ENCODE measurements at places on chromosomes 2 and 18.

DNA sequence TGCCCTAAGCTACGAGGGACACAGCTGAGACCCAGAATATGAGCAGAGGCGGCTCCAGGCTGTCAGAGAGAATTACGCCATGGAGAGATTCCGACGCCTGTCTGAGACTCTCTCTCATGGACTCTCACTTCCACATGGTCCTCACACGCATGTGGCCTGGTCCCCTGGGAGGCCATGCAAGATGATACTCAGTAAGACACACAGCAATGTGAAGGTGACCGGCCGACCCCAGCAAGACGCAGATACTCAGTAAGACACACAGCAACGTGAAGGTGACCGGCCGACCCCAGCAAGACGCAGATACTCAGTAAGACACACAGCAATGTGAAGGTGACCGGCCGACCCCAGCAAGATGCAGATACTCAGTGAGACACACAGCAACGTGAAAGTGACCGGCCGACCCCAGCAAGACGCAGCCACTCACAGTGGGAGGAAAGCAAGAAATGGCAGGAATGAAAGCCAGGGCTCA lies 400.8 kb upstream of the MYT1L start:
- no peak for DNase-seq

GRCh38 chr2:112642966-112643365 lies 2.8 kb upstream of the SLC20A1 start:
- DNase-seq: no peak

GRCh38 chr2:194363295-194363694 lies 1293.7 kb upstream of the SLC39A10 start:
- no peak for DNase-seq

DNA sequence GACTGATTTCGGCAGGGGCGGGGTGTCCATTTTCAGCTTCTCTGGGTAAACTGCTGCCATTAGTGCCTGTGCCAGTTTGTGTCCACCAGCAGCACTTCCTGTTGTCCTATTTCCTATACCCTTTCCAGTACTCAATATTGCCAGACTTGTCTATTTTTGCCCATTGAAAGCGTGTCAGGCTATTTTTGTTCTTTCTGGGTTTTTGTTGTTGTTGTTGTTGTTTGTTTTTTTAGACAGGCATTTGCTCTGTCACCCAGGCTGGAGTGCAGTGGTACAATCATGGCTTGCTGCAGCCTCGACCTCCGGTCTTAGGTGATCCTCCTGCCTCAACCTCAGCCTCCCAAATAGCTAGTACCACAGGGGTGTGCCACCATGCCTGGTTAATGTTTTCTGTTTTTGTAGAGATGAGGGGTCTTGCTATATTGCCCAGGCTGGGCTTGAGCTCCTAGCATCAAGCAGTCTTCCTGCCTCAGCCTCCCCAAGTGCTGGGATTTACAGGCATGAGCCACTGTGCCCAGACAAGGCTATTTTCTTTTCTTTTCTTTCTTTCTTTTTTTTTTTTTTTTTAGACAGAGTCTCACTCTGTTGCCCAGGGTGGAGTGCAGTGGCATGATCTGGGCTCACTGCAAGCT lies 8.5 kb downstream of the PRELID3A start:
- no peak for DNase-seq

DNA sequence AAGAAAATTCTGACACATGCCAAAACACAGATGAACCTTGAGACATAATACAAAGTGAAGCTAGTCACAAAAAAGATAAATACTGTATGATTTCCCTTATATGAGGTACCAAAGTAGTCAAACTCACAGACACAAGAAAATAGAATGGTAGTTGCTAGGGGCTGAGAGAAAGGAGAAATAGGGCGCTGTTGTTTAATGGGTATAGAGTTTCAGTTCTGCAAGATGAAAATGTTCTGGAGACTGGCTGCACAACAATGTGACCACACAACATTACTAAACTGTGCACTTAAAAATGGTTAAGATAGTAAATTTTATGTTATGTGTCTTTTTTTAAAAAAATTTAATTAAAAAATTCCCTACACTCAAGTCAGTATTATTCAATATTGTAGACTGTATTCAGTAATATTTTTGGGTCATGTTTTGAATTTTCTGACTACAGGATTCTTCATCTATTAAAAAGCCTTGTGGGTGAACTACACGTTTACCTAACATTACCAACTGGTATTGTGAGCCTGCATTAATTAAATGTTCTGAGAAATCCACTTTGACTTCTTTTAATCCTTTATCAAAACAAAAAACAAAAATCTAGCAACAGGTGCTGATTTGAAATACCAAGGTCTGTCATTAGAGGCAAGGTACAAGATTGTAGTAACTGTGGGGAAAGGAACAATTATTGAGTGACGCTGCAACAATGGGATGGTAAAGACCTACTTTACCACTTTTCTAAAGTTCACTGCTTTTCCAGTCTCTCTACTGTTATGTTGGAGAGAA lies 140.8 kb upstream of the ZFP36L2 start:
- no peak for DNase-seq

DNA sequence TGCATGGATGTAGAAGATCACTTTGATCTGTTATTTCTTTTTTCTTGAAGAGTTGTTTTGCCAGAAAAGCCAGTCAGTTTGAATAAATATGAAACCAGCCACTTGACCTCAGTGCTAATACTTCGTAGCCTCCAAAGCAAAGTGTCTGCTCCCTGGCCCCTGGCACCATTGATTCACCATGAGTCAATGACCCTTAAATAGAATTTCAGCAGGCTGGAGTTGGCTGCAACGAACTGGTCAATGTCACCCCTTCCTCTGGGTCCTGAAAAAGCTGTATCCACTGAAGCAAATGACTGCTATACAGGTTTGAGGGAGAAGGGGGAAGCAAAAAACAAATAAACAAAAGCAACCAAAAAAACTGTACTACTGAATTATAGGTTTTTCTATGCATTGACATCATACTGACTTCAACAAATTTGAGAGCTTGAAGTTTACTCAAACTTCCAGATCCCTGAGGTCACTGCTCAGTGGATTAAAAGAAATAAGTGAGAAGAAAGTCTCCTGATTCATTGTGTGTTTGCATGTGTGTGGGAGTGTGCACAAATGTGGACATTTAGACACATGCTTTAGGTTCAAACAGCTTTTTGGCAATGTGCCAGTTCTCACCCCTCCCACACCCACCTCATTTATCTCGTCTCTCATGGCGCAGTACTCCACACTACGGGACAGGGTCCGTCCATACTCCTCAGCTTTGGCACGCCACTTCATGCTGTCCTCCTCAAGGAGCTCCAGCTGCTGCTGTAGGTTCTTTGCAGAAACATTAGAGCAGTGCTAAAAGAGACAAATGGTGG lies 58.1 kb upstream of the TTN start:
- DNase-seq: no peak

- DNase-seq: no peak
These were observed 220.2 kb downstream of the HDAC4 start for GRCh38 chr2:239180526-239181073.

- DNase-seq: no peak
These were observed 263.1 kb downstream of the TNS1 start for GRCh38 chr2:217739741-217740140.

GRCh38 chr18:12777500-12777944 lies 74.7 kb downstream of the PSMG2 start:
- no peak for DNase-seq

- DNase-seq: no peak
These were observed 67.8 kb upstream of the UXS1 start for GRCh38 chr2:106261871-106262321.

GRCh38 chr2:217553679-217554078 lies 449.1 kb downstream of the TNS1 start:
- no peak for DNase-seq

DNA sequence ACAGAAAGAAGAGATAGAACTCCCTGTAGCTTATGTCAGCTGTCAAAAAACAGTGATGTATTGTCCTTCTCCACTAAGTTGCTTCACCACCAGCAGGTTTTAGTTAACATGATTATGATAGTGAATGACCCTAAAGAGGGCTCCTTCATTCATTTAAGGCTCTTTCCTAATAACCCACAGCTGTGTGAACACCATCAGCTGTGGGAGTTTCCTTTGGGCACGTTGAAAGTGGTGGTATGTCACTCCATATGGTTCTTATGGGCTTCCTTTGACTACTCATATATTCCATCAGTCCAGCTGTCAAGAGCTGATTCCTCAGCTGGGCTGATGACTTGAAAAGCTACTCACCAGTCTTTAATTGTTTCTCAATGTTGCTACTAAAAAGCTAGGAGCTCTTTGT lies 210.3 kb downstream of the UBE2E3 start:
- DNase-seq: no peak

DNA sequence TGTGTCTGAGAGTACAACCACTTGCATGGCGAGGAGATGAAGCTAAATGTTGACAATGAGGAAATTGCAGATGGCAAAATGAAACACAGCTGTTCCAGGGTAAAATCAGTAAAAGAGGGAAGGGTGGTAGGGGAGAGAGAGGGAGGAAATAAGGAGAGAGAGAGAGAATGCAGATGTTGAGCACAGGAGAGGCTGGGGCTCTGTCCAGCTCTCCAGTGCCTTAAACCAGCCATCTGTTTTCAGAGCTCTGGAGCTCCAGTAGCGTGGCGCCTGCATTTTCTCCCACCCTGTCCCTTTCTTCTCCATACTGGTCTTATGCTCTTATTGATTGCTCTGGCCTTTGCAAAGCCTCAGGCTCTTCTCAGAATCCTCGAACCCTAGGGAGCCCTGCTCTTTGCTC lies 52.7 kb upstream of the BOD1L2 start:
- no peak for DNase-seq

GRCh38 chr18:60070631-60071030 lies 170.8 kb downstream of the PMAIP1 start:
- no peak for DNase-seq

DNA sequence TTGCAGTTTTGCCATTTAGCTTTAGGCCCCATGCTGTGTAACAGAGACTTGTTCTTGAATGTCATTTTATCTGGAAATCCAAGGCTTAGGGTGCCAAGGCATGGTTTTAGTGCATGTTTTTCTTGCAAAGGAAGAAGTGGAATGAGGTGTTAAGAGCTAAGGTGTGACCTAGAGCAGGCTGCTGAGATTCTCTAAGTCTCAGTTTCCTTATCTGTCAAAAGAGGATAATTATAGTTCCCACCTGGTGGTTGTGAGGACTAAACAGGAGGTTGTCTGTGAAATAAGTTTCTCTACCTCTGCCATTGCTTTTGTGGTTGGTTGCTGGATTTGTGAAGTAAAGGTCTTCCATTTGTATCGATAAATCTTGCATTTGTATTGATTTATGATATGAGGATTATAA lies 82.0 kb downstream of the TANC1 start:
- no peak for DNase-seq

GRCh38 chr2:97718051-97718882 lies 4.9 kb downstream of the ZAP70 start:
- peak; percentile 69 for DNase-seq

DNA sequence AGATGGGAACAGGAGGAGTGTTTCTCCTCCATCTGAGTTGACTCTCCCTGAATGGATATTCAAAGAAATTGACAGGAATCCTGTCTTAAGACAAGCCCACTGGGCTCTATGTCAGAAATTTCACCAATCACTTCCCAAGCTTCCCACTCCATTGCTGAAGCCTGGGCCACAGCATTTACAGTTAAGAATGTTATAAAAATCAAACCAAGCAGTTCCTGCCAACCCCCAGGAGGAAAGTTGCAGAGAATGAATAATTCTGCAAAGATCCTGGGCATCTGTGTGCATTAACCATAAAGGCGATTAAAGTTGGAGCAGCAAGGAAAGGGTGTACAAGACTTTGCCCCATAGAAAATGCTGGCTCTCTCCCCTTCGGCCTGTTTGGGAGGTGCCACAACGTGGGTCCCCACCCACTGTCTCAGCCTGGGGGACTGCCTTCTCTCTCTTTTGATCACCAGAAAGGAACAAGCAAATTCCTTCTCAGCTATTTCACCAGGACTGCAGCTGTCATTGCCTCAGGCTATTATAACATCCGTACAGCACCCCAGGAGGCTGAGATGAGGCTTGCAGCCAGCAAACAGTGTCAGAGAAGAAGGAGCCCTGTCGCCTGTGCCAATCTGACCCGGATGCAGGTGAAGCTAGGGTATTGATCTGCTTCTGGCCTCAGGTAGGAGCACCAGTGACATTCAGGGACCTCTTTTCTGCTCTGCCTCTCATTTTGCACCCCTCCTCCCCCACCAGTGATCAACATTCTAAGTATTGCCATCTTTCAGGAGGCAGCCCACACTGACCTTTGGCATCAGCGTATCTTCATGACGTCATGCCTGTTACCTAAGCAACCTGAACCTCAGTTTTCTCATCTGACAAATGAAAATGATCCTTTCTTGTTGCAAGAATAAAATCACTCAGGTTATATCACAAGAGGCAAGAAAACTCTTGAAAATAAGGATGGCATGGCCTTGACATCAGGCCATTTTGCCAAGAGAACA lies 219.0 kb downstream of the SH3BP4 start:
- no peak for DNase-seq

GRCh38 chr18:23107718-23108117 lies 27.6 kb upstream of the CABLES1 start:
- DNase-seq: no peak

DNA sequence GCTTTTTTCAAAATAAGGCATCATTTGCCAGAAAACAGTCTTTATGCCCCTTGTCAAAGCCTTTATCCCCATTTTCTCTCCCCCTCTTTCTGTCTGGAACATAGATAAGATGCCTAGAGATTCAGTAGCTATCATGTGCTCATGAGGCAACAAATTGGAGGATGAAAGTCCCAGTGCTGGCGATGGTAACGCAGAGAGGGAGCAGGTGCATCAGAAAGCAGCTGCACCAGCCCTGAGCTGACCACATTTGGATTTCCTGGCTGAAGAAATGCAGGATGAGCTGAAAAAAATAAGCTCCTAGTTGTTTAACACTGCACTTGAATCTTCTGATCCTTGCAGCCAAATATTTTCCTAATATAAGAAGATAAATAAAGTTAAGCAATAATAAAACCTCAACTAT lies 48.0 kb downstream of the LOXHD1 start:
- DNase-seq: no peak

GRCh38 chr2:162711832-162712540 lies 126.6 kb downstream of the KCNH7 start:
- DNase-seq: no peak

DNA sequence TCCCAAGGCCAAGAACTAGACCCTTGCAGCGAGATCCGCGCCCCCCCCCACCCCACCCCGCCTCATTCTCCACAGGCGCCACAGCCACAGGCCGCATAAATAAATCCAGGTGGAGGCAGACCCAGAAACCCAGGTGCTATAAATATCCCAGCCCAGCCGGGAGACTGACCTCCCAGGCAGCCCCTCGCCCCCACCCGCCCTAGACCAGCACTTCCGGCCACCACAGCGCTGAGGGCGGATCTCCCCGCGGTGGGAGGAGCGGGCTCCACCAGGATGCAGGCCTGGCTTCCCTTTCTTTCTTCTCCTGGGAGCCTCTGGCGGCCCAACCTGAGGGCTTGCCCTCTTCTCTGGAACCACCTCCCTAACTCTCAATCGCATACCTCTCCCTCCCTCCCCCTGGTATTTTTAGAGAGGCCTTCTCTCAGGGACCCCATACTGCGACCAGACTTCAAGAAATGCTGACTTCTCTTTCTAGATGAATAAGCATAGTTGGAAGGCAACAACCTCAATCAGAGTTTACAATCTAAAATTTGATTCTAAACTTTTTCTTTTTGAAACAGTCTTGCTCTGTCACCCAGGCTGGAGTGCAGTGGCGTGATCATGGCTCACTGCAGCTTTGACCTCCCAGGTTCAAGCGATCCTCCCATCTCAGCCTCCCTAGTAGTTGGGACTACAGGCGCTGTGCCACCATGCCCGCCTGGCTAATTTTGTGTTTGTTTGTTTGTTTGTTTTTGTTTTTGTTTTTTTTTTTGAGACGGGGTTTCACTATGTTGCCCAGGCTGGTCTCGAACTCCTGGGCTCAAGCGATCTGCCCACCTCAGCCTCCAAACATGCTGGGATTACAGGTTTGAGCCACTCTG lies 55.0 kb downstream of the PKDCC start:
- peak; percentile 41 for DNase-seq

- no peak for DNase-seq
These were observed 555.2 kb downstream of the DCDC2C start for GRCh38 chr2:4258563-4258962.
